A549 (cell line): ENCODE measurements at places on chromosomes 1 and 21.

GRCh38 chr21:44938772-44939531 is 877 bp upstream of the SLX9 start:
- no peak for DNase-seq

- no peak for DNase-seq
Observed at GRCh38 chr1:40567825-40568224, 36.4 kb downstream of the ZNF684 start.

- DNase-seq = no peak
Observed at GRCh38 chr1:4483021-4483625, 171.3 kb upstream of the AJAP1 start.

DNA sequence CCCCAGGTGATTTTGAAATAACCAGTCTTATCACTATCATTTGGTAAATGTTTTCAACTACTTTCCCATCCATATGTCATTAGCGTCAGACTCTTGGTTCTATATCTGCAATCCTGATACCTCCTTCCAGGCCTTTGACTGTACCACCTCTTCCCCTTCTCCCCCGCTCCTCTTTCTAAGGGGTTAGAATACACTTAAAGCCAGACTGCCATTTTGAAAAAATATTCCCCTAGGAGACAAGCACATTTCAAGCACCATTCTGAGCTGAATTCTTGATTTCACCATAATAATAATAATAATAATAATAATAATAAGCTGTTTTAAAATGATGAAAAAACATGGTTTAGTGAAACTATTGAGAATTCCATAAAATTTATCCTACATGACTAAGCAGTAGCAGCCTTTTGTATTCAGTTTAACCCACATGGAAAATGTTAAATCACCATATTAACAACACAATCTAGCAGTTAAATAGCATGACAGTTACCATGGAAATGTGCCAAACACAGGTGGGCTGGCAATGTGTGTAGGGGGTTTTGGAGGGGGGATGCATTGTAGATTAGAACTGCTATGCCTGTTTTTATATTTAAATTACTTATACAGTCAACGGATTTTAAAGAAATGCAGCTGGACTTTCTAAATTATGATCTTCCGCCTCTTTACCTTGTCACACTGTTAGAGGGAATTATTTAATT is 480.2 kb upstream of the DEPDC1 start:
- DNase-seq = no peak

- DNase-seq = no peak
Observed at GRCh38 chr1:8598783-8599182, 218.7 kb downstream of the RERE start.

DNA sequence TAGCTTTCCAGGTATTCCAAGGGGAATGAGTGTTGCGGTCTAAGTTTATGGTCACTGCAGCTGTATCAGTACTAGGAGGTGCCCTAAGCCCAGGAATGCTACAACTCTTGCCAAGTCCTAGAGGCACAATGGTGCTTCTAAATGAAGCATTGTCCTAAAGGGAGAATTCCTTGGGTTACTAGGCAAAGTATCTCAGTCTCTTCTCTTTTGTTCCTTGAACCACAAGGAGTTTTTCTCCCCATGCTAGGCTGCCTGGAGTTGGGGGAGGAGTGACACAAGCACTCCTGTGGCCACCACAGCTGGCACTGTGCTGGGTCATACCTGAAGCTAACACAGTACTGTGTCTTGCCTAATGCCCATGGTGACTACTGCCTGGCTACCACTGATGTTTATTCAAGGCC is 50.7 kb downstream of the KMO start:
- no peak for DNase-seq

DNA sequence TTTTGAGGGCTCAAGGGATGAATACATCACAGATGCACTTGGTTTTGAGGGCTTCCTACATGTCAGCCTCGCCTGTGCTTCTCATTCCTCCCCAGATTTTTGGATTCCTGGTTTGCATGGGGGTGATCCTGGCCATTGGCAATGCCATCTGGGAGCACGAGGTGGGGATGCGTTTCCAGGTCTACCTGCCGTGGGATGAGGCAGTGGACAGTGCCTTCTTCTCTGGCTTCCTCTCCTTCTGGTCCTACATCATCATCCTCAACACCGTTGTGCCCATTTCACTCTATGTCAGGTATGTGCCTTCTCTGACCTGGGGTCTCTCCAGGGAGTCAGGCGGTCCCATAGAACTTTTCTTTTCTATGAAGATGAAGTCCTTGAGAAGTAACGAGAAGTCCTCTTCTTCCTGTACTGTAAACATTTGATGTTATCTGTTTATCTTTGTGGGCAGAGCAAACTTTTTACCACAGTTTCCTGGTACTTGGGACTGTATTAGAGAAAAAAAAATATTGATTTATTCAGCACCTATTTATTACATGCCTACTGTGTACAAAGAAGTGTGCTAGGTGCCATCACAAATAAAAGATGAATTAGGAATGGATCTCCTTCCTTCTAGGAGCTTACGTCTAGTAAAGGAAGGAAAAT is 12.0 kb downstream of the ATP8B2 start:
- no peak for DNase-seq

DNA sequence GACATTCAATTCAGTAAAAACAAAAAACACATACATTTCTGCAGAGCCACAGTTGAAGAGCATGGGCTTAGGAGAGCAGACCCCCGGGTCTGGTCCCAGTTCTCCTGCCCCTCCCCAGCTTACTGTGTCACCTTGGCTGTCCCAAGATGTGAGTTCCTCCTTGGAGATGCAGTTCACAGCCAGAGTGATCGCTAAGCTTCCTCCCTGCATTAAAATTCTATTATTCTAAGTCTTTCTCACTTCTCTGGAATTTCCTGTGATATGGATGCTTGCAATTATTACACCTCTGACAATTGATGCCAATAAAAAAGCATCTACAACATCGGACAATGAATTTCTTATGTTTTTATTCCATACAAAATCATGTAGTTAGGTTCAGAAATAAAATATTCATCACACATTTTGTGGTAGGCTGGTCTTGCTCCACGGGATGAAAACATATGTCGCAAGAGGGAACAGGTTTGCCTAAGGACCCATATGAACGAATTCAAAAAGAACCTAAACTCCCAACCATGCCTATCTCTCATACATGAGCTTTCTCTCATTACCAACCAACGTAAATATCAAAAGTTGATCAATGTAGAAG is 328.5 kb upstream of the RUNX1 start:
- DNase-seq = no peak

- peak; percentile 55 for DNase-seq
Observed at GRCh38 chr1:84365225-84366221, 32.8 kb upstream of the DNASE2B start.

GRCh38 chr1:222616525-222616924 is 1.4 kb upstream of the MIA3 start:
- no peak for DNase-seq

GRCh38 chr1:230100932-230101331 is 33.9 kb downstream of the GALNT2 start:
- no peak for DNase-seq

GRCh38 chr21:42929969-42930368 is 4.5 kb upstream of the ERVH48-1 start:
- no peak for DNase-seq

- DNase-seq = no peak
Observed at GRCh38 chr1:151060657-151061421, 642 bp downstream of the MLLT11 start.

GRCh38 chr1:72227667-72228066 is 54.7 kb downstream of the NEGR1 start:
- DNase-seq = no peak

DNA sequence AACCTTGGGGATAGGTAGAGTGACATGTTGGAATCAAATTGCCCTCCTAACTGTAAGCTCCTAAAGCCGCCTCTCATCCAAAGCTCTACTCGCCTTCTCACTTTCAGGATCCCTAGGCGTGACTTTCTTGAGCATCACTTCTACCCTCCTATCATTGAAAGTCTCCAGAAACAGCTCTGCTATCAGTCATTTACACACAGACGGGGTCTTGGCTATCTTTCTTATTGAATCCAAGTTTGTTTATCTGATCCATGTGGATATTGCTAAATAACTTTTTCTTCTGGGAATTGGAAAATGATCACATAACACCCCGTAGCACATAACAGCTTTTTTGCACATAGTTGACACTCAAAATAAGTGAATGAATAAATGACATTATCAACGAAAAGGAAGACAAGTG is 216.4 kb upstream of the KIAA0040 start:
- DNase-seq = no peak

DNA sequence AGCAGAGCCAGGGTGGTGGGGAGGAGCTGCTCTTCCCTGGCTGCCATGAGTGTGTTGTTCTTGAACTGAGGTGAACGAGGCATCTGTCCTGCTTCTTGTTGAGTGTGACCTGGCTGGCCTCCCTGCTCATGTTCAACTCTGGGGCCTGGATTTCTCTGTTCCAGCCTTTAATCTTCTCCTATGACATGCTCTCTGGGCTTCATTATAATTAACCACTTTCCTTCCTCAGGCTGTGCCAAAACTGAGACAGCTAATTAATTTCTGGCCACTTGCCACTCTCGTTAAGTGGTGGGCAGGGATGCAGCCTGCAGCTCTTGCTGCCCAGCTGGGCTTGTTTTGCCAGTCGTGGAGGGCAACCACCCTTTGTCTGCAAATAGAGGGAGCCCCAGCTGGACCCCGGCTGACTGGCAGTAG is 23.3 kb downstream of the OPRD1 start:
- no peak for DNase-seq

DNA sequence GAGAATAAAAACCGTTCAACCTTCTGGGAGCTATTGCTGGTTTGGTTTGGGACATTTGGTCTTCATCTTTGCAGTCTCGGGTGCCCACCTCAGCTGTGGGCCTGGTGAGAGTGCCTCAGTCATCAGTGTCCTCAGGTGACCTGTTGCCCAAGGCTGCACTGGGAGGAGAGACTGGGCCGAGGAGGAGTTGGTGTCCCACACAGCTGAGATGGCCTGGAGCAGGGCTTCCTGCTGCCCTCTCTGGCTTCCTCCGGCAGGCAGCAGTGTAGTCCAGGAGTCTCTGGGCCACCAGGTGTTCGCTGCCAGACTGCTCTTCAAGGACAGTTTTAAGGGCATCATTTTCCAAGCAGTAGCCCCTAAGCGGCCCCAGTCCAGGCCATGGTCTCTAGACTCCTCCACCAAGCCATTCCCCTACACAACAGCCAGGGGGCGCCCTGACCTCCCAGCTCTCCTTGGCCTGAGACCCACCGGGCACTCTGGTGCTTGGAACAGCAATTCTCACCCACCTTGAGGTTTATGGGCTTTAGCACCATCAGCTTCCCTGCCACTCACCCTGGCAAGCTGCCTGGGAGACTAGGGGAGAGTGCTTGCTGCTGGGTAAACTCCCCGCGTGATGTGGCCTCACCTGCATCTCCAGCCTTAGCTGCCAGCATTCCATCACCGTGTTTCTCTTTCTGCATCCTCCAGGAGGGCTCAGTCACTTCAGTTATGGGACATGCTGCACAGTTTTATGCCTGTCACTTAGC is 9.1 kb upstream of the SYTL1 start:
- no peak for DNase-seq
